ENCODE measurements at places on chromosomes 6 and 20.

DNA sequence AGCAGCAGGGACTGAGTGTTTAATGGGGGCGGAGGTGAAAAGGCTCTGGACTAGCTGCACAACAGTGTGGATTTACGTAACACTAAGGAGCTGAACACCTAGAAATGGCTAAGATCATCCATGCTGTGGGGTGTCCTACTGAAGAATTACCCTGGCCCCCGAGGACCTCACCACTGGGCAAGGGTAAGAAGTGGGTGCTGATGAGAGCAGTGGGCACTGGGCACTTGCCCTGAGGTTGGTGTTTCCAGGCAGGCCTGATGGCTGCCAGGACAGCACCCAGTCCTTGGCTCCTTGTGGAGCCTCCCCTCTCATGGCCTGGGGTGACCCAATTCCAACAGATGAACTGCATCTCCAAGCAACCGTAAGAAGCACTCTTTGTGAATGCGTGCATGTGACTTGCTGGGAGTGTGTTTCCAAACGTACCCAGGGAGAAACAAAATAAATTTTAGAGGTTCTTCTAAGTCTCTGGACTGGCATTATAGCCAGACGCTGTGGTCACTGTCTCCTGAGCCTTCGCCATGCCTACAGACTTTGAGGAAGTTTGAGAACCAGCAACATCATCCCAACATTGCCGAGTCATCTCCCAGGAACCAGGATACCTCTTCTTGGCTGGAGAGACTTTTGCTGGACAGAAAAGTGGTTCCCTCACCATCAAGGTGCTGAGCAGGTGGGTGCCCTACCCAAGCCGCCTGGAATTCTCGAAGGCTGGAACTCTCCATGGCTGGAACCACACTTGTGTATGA is 245.9 kb downstream of the ERMARD start:
- peak; percentile 9 for DNase-seq

DNA sequence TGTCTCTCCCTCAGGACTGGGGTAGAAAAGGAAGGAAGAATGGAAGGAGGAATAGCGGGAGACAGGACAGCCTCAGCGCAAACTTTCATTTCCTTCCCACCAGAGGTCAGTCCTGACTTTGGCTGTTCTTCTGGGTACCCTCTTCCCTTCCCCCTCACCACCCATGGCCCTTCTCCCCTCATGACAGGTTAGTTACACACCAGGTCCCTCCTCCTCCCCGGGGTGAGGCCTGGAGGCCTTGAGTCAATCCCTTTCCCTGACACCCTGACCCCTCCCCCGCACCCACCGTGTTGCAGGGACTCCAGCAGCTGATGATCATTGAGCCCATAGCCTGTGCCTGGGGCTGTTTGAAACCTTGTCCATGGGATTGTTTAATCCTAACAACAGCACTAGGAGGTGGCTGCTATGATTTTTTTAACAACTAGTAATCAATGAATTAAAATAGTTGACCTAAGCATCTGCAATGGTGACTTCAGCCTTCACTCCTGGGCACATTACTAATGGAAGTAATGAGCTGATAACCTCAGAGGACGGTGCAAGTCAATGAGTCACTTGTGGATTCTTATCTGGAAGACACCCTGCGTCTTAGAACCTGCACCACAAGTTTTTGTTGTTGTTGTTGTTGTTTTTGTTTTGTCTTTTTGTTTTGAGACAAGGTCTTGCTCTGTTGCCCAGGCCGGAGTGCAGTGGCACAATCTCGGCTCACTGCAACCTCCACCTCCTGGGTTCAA is 46.6 kb upstream of the CCDC167 start:
- DNase-seq, result no peak

- no peak for DNase-seq
Measured at GRCh38 chr6:32807020-32807580, 9.7 kb downstream of the HLA-DOB start.

- no peak for DNase-seq
Measured at GRCh38 chr6:108251252-108251651, 9.6 kb downstream of the SNX3 start.

DNA sequence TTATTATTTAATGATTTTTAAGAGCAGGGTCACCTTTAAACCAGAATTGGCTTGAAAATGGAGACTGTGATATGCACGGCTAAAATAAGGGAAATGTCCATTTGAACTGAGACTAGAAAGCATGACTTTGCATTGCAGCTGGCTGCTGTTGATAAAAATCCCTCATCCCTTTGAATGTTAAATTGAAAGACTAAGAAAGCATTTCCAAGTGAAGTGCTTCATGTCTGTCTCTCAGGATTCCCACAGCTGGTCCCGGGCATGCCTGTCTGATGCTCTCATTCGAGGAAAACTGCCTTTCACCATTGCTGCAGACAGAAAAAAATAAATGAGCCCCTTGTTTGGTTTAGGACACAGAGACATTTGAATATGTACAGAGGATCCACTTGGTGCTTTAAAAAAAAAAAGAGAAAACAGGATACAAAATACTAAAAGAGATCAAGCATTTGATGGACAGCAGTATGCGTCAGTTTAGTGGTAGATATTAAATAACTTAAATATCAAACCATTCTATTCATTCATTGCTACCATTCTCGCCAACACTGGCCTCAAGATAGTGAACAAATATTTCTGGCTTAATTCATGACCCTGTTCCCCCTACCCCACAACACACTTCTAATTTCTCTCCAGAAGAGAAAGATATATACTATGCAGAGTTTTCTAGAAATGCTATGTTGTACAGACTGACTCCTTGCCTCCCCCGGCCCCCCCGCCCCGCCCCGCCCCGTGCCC is 55.0 kb downstream of the TBC1D7 start:
- no peak for DNase-seq

- no peak for DNase-seq
Measured at GRCh38 chr20:62178316-62179161, 4.3 kb upstream of the MTG2 start.

- DNase-seq, result no peak
Measured at GRCh38 chr20:36866681-36867495, 9.1 kb upstream of the TLDC2 start.

GRCh38 chr6:154872542-154873114 is 122.5 kb upstream of the TIAM2 start:
- no peak for DNase-seq

GRCh38 chr6:16633465-16633864 is 127.8 kb downstream of the ATXN1 start:
- DNase-seq, result no peak

GRCh38 chr6:34745277-34746103 is 11.8 kb upstream of the SNRPC start:
- peak; percentile 97 for DNase-seq

- no peak for DNase-seq
Measured at GRCh38 chr20:46129955-46130481, 11.9 kb downstream of the CD40 start.

DNA sequence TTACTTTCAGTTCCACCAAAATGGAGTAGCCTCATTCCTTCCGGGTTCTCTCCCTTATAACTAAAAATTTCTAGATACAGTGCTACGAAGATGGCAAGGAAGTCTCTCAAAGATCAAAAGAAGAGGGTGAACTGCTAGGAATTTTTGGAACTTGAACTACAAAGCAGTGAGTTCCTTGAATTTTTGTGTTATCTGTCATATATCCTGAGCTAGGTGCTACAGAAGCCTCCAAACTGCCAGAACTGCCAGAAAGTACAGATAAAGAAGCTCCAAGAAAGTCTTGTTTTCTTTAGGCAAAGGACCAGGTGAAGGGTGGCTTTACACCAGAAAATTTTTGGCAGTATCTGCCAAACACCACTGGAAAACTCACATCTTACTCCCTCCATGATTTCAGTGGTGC is 218.8 kb upstream of the FLRT3 start:
- no peak for DNase-seq

- peak; percentile 59 for DNase-seq
Measured at GRCh38 chr20:4457566-4458543, 263.9 kb upstream of the PRND start.

- no peak for DNase-seq
Measured at GRCh38 chr6:142357879-142358278, 56.1 kb downstream of the ADGRG6 start.

GRCh38 chr6:586553-586952 is 70.3 kb downstream of the HUS1B start:
- peak; percentile 77 for DNase-seq

DNA sequence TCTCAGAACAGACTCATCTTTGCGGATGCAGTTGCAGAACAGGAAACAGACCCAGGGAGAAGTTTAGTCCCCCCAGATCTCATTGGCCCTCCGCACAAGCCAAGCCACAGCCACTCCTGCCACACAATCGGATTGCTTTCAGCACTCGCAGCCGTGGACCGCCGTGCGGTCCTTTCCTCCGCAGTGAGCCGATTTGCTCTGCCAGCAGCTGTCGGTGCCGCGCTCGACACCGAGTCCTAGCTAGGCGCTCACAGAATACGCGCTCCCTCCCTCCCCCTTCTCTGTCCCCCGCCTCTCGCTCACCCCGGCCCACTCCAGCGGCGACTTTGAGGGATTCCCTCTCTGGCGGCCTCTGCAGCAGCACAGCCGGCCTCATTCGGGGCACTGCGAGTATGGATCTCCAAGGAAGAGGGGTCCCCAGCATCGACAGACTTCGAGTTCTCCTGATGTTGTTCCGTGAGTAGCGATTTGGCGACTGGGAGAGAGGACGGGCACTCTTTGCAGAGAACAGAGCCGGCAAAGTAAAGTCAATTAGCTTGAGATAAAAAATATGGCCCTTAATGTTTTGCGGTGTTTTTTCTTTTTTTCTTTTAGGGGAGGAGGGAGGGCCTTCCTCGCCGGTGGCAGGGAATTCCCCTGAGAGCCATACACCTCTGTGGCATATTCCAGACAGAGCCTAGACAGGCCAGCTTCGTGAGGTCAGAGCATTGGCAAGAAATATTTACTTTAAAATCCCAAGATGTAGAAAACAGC is at the start of gene LAMP5:
LAMP5 (plus strand) TSS at position 130 of the 753 bp plus-strand sequence; CDS start at position 393, 263 bp downstream.
- peak; percentile 39 for DNase-seq

DNA sequence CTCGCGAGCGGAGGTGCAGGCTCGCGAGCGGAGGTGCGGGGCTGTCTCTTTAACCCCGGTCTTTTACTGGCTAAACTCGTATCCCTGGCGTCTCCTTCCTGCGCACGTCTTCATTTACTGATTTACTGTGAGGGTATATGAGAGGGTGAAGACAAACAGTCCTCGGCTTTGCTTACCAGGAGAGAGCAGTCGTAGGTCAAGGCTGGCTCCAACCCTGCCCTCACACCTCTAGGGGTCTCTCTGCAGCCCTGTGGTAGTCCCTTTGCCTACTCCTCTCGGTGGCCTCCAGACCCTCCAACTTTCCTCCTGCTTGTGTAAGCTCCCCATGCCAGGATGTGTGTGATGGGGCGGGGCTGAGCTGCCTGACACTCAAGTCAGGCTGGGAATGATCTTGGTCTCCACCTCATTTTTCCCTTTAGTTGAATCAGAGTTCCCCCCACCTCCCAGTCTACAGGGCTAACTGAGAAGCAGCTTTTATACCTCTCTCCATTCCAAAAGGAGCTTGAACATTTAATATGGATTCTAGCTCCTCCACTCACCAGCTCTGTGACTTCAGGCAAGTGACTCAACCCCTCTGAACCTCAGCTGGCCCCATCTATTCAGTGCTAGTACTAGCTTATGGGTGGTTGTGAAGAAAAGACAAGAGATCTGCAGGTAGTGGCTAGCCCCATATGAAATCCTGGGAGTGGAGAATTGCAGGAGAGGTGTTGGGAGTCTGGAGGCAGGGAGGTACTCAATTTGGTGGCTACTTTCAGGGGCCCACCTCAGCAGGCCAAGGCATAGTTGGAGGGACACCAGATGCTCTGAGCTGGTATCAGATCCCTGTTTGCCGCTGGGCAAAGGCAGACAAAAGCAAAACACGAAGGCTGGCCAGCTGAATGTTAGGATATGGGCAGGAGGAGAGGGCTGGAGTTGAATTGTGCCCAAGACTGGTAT is 902 bp downstream of the SLC29A1 start:
- peak; percentile 52 for DNase-seq

- no peak for DNase-seq
Measured at GRCh38 chr20:2663364-2663886, 591 bp downstream of the IDH3B start.

GRCh38 chr6:107488875-107489635 is 862 bp upstream of the SOBP start:
- DNase-seq, result no peak

DNA sequence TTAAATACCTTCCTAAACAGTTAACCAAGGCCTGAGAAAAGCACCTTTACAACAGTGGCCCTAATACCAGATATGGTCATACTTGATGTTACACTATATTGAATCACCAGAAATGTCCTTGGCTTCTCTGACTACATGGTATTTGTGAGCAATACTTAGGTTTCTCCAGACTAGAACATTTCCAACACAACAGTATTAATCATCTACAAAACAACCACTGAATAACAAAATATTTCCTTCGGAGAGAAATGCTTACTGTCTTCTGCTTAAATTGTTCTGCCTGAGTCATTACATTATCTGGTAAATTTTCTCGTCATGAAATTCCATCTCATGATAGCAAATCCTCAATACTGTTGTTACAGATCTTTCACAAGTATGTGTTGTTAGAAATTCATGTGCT is 252.9 kb upstream of the RUNX2 start:
- peak; percentile 94 for DNase-seq

DNA sequence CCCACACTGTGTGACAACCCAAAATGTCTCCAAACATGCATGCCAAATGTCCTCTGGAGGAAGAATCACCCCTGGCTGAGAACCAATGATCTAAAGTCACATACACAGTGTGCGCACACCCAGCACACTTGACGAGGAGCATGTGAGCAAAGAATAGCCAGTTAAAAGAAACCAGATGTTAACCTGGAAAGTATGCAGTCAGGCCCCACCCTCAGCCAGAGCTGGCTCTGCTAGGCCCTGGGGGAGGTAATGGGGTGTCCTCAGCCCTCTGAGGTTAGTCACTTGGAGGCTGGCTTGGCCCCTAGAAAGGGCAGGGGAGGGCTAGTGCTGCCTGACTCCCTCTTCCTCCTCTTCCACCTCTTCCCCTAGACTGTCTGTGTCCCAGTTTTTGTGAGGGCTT is 15.2 kb upstream of the GUCA1A start:
- DNase-seq, result peak; percentile 71

DNA sequence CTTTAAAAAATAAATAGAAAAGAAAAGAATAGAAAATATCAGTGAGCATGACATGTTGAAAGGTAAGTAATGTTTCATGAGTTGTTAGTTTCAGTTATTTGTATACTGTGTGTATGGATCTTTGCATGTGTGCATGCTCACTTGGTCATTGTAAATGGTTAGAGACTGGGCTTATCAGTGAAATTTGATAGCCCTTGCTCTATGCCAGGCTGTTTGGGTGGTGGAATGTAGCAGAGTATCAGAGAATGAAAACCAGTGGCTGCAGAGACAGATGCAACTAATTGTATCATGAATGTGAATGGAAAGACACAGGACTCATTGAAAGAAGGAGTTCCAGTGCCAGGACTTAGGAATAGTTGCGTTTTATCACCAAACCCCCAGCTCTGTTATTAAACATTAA is 4.2 kb downstream of the GSTA2 start:
- DNase-seq, result no peak

DNA sequence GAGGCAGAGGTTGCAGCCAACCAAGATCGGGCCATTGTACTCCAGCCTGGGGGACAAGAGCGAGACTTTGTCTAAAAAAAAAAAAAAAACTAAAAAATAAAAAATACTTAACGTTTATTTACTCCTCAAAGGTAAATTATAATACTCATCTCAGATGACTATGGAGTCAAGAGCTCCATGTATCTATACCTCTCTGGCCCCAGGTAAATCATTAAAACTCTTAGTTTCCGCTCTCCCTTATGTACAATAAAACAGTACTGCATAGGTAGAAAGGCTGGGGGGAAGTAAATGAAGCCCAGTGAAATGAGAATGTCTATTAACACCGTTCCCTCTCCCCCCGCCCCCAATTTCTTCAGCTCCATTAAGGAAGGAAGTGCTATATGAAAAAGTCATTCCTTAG is 1.2 kb downstream of the SRSF12 start:
- DNase-seq, result no peak

GRCh38 chr20:8635048-8635572 is 433.8 kb upstream of the PLCB4 start:
- DNase-seq, result no peak

- DNase-seq, result no peak
Measured at GRCh38 chr20:53662595-53662994, 69.0 kb upstream of the ZNF217 start.
